ENCODE measurements at places on chromosomes 12 and 14.

DNA sequence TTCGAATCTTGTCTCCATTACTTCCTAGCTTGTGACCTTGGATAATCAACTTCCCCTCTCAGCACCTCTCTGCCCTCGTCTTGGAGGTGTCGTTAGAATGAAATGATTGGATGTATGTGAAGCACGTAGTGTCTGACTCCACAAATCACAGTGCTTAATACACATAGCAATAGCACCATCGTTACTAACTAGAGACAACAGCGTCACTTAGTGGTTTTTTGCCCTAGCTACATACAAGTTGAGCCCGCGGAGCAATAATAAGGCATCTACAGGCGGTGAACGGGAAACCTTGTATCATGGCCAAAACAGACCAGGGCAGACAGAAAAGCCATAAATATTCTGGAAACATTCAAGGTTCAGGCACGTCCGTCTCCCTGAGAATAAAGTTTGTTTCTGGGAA lies 154.9 kb downstream of the ASCL4 start:
- no peak for DNase-seq

GRCh38 chr12:65326616-65327015 lies 48.1 kb downstream of the MSRB3 start:
- no peak for DNase-seq

DNA sequence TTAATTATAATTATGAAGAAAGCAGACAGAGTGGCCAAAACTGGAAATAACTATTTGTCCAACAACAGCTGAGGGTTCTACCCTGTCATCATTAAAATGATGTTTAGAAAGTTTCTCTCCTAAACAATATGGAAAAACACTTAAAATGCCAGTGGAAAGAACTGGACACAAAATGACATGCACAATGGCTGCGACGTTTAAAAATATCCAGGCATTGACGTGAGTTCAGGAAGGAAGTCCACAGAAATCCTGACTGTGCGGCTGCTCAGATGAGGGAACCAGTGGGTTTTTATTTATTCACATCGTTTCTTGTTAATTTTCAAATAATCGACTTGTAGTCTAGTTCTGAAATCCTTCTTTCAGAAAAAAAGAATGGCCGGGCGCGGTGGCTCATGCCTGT lies 58.3 kb downstream of the CCNK start:
- DNase-seq: no peak

GRCh38 chr12:13599176-13599575 lies 382.2 kb downstream of the GRIN2B start:
- DNase-seq: peak; percentile 29

DNA sequence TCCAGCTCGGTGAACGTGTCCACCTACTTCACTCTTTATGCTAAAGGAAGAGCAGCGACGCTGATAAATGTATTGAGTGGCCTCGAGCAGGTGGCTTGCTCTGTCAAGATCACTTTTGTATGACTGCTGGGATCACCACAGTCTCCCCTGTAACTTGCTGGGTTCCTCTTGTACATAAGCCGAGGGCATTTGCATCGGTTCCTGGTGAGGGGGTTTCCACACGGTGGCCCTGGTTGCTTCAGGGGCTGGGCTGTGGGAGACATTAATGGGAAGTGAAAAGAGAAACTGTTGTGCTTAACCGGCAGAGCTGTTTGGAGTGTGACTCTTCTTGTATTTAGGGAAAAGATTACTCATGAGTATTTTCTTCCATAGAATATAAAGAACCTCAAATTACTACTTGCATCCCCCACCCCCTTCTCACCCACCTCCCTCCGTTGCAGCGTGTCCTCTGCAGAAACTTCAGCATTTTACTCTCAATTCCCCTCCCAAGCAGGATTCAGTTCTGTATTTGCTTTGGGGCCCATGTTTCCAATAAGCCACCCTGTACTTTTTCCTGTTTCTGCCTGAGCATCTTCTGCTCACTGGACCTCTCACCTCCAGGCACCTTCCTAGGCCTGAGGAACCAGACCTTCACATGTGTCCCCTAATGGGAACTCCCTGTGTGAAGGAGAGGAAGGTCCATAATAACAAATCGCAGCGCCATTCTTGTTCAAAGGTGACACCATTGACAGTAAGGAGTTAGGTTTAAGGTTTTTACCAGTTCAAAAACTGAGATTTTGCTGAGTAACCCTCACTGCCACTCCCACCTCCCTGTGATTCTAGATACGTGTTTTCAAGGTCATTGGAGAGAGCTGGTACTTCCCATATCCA lies 187.0 kb downstream of the ETV6 start:
- DNase-seq: peak; percentile 70

All from femur (tissue), 1 donor.